ENCODE measurements at places on chromosomes 13 and 19. TPM values are rescaled to one million over a fixed set of nuclear protein-coding genes. Genes with fewer than 3 reads are reported as not detected.
A peak's percentile ranks its signal among the peaks of the same experiment; 100 is the strongest.

The ZSWIM9 gene
- 5.7 TPM for total RNA-seq

The PABPC3 gene
- total RNA-seq = 0.16 TPM

The RGL3 gene
- total RNA-seq = 1.1 TPM

The KEAP1 gene
- total RNA-seq = 80.1 TPM

The ZNF480 gene
- total RNA-seq = 13.5 TPM

DNA sequence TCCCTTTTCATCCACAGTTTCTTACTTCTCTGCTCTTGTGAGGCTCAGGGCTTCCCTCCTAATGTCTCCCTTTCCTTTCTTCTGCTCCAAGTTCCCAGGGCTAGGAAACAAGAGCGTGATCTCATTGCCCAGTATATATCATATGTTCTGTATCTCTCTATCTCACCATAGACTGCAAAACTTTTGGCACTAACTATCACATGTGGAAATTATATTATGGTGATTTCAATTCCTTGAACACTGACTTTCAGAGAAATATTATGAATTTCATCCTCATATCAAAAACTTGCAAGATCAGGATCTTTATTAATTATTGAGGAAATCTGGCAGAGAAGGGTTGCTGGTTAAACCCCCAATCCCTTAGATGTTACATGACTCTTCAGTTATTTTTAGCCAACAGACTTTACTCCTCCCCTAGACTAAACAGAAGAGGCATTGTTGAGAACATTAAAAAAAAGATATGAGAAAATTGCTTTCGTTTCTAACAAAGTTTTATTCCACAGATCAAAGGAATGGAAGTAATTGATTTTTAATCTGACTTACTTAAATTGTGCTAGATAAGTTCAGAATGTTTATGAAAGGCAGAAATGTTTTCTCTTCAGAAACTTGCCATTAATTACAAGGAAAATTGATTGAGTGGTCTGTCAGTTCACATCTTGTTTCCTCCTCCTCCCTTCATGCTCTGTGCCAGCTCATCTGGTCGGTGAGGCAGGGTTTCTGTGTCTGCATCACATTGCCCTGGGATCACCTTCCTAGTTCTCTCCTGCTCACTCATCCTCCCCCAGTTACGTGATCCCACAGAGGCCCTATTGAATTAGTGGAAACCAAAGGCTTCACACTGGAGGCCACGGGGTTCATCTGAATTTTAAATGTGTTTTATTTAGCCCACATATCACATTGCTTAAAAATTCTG lies 378.5 kb downstream of the LMO7 start:
- H3K4me3 ChIP-seq = peak overlapping the region; percentile 58
- H3K36me3 ChIP-seq = no peaks in the 10 kb centered on the region
- peak overlapping the region; percentile 77 for H3K27ac ChIP-seq
- H3K27me3 ChIP-seq = no peaks in the 10 kb centered on the region
- no peak for DNase-seq

DNA sequence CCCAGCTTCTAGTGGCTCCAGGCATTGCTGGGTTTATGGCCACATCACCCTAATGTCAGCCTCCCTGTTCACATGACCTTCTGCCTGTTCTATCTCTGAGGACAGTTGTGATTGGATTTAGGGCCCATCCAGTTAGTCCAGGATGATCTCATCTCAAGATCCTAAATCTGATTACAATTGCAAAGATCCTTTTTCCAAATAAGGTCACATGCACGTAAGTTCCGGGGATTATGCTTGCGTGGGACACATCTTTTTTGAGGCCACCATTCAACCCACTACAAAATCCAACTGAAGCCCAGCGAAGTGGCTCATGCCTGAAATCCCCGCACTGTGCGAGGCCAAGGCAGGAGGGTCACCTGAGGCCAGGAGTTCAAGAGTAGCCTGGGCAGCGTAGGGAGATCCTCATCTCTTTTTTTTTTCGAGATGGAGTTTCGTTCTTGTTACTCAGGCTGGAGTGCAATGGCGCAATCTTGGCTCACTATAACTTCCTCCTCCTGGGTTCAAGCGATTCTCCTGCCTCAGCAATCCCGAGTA lies 12.3 kb downstream of the PLD3 start:
- H3K27me3 ChIP-seq = no peaks in the 10 kb centered on the region
- DNase-seq = no peak
- no peak overlapping the region for H3K4me3 ChIP-seq
- peaks cover 13% of the 10 kb centered on the region for H3K4me1 ChIP-seq
- H3K27ac ChIP-seq = no peak overlapping the region

DNA sequence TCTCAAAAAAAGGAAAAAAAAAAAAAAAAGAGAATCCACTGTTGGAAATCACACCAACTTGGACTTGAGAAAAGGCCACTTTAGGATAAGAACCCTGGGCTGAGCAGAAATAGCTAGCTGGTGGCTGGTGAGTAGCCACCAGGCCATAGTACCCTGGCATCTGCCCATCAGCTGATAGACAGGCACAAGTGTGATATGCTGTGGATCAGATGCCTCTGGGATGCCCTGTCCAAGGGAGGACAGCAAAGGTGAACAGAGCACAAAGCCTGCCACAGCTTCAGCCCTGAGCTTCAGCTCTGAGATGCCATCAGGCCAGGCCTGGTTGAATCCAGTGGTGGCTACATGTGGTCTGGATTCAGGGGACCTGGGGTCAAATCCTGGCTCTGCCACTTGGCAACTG lies 8.7 kb downstream of the SIRT2 start:
- H3K4me3 ChIP-seq = no peak overlapping the region
- H3K27ac ChIP-seq = no peak overlapping the region
- no peak for DNase-seq
- no peaks in the 10 kb centered on the region for H3K27me3 ChIP-seq

GRCh38 chr13:31167490-31167889 lies 5.8 kb upstream of the HSPH1 start:
- no peak overlapping the region for H3K4me3 ChIP-seq
- H3K27ac ChIP-seq = no peak overlapping the region
- H3K4me1 ChIP-seq = peaks cover 20% of the 10 kb centered on the region

DNA sequence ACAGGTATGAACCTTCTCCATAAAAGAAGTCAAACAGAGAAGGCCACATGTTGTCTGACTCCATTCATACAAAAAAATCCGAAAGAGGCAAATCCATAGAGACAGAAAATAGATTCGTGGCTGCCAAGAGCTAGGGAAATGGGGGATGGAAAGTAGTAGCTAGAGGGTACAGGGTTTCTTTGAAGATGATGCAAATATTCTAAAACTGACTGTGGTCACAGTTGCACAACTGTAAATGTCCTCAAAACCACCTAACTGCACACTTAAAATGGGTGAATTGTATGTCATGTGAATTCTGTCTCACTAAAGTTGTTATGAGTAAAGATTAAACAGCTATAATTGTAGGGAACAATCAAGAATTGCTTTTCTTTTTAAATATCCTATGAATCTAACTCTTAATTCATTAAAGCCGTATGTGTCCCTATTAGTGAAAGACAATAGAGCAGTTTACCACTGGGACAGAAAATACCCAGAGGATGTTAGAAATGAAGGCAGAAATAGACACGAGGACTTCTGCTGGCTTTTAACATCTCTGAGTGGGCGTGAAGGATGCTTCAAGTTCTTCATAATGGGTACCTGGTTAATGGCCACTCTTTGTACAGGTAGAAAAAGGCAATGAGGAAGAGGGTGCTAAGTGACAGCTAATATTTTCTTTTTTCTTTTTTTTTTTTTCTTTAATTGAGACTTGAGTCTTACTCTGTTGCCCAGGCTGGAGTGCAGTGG lies 21.2 kb downstream of the INSR start:
- H3K36me3 ChIP-seq = peaks cover 2% of the 10 kb centered on the region
- peaks cover 2% of the 10 kb centered on the region for H3K4me1 ChIP-seq
- H3K27me3 ChIP-seq = no peaks in the 10 kb centered on the region
- no peak overlapping the region for H3K4me3 ChIP-seq

- peak overlapping the region; percentile 60 for H3K27ac ChIP-seq
- peaks cover 8% of the 10 kb centered on the region for H3K36me3 ChIP-seq
- no peaks in the 10 kb centered on the region for H3K27me3 ChIP-seq
Observed at GRCh38 chr19:5563935-5564612, 3.7 kb downstream of the TINCR start.

DNA sequence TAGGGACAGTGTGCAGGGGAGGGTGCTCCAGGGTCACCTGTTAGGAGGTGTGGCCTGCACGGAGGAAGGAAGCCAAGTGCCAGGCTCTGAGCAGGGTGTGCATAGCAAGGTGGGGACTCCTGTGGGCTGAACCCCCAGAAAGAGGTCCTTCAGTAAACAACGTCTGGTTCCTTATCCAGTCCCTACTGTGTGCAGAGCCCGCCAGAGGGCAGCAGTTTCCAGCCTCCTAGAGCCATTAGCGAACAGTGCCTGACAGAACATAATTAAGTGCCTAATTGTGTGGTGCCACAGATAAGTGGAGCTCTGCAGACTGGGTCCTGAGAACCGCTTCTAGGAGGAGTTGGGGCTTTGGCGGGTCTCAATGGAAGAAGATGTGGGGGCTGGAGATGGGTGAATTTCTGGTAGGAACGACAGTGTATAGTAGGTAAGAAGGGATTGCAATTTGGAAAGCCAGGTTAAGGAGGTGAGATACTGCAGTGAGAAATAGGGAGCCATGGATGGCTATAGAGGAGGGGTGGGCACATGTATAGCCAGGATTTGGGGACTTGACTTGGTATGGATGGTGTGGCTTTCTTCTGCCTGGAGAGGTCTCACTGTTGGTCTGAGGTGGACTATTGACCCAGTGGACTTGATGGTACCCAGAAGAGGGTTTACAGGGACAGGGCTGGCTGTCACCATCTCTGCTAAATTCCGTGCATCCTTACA lies 323.1 kb downstream of the ZNF536 start:
- H3K27me3 ChIP-seq = peaks cover 27% of the 10 kb centered on the region
- no peak overlapping the region for H3K4me3 ChIP-seq
- no peak for DNase-seq
- H3K4me1 ChIP-seq = no peaks in the 10 kb centered on the region

DNA sequence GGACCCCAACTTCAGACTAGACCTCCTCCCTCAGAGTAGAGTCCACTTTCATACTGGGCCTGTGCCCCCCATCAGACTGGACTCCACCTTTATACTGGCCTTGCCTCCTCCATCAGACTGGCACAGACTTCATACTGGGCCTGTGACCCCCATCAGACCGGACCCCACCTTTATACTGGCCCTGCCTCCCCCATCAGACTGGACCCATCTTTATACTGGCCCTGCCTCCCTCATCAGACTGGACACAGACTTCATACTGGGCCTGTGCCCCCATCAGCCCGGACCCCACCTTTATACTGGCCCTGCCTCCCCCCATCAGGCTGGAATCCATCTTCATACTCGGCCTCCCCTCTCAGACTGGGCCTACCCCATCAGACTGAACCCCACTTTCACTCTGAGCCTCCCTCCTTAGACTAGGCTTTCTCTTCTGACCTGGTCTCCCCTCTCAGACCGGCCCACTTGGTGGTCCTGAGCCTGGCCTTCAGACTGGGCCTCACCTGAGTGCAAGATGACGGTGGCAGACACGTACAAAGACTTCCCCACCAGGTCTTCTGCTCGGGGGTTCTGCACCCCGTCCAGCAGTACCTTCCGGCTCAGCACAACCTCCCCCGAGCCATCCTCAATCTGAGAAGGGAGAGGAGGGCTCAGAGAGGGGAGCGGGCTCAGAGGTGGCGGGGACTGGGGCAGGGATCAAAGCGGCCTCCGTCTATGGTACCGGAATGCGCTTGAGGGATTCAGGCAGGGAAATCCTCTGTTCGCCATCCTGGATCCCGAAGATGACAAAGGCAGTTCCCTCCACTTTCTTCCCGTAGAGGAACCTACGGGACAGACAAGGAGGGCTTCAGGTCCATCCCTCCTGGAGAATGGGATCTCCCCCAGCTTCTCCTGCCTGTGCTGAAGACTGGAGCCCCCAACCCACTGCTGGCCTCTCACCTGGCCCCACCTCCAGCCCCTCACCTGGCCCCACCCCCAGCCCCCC lies 7.5 kb downstream of the C3 start:
- no peak overlapping the region for H3K4me3 ChIP-seq
- H3K4me1 ChIP-seq = no peaks in the 10 kb centered on the region
- H3K36me3 ChIP-seq = no peaks in the 10 kb centered on the region
- DNase-seq = no peak

DNA sequence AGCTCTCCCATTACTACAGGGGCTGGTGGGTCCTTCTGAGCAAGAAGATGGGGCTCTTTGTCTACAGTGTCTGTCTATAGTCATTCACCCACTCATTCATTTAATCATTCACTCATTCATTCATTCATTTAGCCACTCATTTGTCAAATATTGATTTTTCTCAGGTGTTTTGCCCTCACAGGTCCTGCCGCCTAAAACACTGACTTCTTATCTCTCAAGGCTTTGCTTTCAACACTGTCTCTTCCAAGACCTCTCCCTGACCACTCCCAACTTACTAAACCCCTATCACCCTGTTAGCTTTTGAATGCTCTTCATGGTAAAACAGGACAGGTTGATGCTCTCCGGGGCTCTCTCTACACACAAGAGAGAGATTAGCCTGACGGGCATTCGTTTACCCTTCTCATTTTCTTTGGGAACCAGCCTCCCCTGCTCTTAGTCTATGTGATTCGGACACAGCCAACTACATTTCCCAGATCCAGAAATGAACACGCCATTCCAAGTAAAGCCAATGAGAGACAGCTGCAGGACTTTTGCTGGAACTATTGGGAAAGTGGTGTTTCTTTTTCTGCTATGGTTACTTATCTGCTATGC lies 22.7 kb downstream of the FAM187B start:
- no peak overlapping the region for H3K27ac ChIP-seq
- DNase-seq = no peak
- H3K27me3 ChIP-seq = peaks cover 17% of the 10 kb centered on the region
- H3K36me3 ChIP-seq = no peaks in the 10 kb centered on the region
- H3K4me1 ChIP-seq = no peaks in the 10 kb centered on the region

- H3K27ac ChIP-seq = no peak overlapping the region
- H3K4me3 ChIP-seq = no peak overlapping the region
- peaks cover 8% of the 10 kb centered on the region for H3K4me1 ChIP-seq
- DNase-seq = no peak
Observed at GRCh38 chr13:42369071-42369797, 97.3 kb downstream of the AKAP11 start.

- H3K4me3 ChIP-seq = no peak overlapping the region
- H3K27ac ChIP-seq = no peak overlapping the region
- DNase-seq = no peak
Observed at GRCh38 chr19:56284746-56285145, 12.2 kb downstream of the EDDM13 start.

DNA sequence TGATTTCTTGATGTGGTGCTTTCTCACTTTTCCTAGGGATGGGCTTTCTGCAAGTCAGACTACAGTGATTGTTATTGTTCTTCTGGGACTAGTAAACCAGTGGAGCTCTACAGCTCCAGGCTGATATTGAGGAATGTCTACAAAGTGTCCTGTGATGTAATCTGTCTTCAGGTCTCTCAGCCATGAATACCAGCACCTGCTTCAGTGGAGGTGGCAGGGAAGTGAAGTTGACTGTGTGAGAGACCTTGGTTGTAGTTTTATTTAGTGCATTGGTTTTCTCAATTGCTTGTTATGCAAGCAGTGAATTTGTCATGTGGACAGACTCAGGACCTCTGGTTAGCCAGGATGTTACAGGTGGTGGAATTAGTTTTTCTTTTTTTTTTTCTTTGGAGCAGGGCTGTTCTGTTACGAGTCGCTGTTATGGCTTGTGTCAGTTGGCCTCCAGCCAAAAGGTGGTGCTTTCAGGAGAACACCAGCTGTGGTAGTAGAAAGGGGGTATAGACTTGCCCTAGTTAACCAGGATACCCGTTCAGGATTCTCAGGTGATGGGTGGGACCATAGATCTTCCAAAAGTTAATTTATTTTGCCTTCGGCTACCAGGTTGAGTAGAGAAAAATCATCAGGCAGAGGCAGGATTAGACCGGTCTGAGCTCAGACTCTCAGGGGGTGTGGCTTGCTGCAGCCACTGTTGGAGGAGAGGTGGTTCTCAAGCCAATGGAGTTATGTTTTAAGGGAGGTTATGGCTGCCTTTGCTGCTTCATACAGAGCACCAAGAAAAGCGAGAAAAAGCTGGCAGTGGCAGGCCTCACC lies 11.9 kb upstream of the ZNF675 start:
- H3K4me1 ChIP-seq = no peaks in the 10 kb centered on the region
- H3K4me3 ChIP-seq = no peak overlapping the region
- H3K27ac ChIP-seq = no peak overlapping the region
- no peaks in the 10 kb centered on the region for H3K27me3 ChIP-seq
- no peaks in the 10 kb centered on the region for H3K36me3 ChIP-seq
- DNase-seq = peak; percentile 57

All from osteocyte (in vitro differentiated cells).